ENCODE measurements at places on chromosomes 11 and 22. TPM values are rescaled to one million over a fixed set of nuclear protein-coding genes. Genes with fewer than 3 reads are reported as not detected.

- no peak for DNase-seq
Observed at GRCh38 chr22:32587449-32587848, 112.8 kb downstream of the FBXO7 start.

- no peak for DNase-seq
Observed at GRCh38 chr11:118916842-118917388, 8.8 kb downstream of the BCL9L start.

ACR gene
- 0.48 TPM for polyA plus RNA-seq

- no peak for DNase-seq
Observed at GRCh38 chr22:27991586-27992293, 72.7 kb upstream of the PITPNB start.

PATE2 gene
- polyA plus RNA-seq, result 0.07 TPM

CREB3L1 gene
- 40.6 TPM for polyA plus RNA-seq

- DNase-seq, result no peak
Observed at GRCh38 chr11:87767615-87768014, 407.6 kb downstream of the RAB38 start.

KCTD14 gene
- 3.1 TPM for polyA plus RNA-seq

- no peak for DNase-seq
Observed at GRCh38 chr11:67307545-67308001, 4.2 kb downstream of the SSH3 start.

GRCh38 chr22:34993548-34993947 lies 72.4 kb upstream of the ISX start:
- DNase-seq, result no peak

DNA sequence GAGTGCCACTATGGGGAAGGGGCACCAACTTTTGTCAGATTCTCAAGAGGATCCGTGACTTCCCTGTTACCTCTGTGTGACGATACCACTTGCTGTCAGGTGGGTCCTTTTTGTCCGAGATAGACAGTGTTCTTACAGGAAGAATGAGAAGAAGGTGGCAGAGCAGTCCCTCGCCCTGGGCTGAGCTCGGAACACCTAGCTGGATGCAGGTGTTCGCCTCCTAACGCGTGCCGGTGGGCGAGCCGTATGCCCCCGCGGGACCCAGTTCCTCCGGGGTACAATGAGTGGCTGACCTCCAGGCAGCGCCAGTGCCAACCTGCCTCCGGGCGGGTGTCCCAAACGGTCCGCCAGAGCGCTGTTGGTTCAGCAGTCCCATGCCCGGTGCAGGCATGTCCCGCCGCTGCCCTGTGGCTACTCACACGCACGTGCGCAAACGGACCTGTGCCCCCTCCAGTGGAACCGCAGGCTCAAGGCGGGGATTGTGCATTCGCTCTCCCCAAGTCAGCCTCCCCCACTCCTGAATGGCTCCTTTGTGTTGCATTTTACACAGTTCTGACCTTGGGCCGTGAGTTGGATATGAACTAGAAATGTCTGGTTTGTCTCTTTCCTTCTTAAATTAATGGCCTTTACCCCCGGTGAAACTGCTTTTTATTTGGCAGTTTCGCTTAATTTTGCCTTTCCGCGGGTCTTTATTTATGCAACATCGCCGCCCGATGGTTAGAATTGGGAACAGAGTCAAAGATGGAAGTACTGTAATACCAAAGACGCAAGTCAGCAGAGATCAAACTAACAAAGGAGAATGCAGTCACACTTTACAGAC lies 1.1 kb upstream of the ABTB2 start:
- DNase-seq, result no peak

DNA sequence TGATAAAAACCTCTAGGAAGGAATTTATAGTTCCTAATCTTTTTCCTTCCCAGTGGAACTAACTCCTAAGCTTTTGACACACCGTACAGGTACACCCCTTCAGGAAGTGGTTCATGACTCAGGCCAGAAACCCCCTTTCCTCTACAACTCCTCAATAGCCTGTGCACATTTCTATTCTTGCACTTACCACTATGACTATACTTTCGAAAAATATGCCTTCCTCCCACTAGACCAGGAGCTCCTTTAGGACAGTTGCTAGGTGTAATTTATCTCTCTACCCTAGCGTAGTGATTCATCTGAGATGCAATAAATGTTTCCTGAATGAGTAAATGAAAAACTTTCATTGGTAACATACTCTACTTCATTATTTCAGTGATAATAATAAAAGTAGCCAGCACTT lies 14.5 kb downstream of the MAP6 start:
- no peak for DNase-seq

MCAM gene
- 50.4 TPM for polyA plus RNA-seq

SHISA8 gene
- polyA plus RNA-seq, result 0.10 TPM

GTSE1 gene
- polyA plus RNA-seq, result 10.3 TPM

- DNase-seq, result peak; percentile 63
Observed at GRCh38 chr11:63939397-63939891, 642 bp downstream of the NAA40 start.

- DNase-seq, result peak; percentile 86
Observed at GRCh38 chr22:19430890-19431541, 517 bp downstream of the HIRA start.

OR51E2 gene
- polyA plus RNA-seq, result 0.34 TPM

SNX32 gene
- polyA plus RNA-seq, result 6.3 TPM

RBMXL2 gene
- polyA plus RNA-seq, result 0.45 TPM
